ENCODE measurements at places on chromosomes 7 and 10. TPM values are rescaled to one million over a fixed set of nuclear protein-coding genes. Genes with fewer than 3 reads are reported as not detected.

DNA sequence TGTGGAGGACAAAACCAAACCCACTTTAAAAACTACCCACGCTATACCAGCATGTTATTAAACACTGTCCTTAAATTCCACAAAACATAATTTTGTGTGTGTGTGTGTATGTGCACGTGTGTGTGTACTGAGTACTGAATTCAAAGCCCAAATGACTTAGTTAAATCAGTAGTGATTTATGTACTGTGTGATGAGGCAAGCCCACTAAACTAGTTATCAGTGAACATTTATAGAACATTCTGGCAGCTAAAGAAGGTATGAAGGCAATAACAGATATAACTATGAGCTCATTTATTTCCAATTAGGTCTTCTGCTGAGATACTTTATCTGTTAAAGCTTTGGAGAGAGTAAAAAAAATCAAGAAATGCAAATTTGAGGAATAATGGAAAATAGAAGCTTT lies 115.1 kb downstream of the CPED1 start:
- no peak for DNase-seq

- DNase-seq, result peak; percentile 54
Observed at GRCh38 chr10:119526621-119527592, 15.6 kb downstream of the RGS10 start.

DNA sequence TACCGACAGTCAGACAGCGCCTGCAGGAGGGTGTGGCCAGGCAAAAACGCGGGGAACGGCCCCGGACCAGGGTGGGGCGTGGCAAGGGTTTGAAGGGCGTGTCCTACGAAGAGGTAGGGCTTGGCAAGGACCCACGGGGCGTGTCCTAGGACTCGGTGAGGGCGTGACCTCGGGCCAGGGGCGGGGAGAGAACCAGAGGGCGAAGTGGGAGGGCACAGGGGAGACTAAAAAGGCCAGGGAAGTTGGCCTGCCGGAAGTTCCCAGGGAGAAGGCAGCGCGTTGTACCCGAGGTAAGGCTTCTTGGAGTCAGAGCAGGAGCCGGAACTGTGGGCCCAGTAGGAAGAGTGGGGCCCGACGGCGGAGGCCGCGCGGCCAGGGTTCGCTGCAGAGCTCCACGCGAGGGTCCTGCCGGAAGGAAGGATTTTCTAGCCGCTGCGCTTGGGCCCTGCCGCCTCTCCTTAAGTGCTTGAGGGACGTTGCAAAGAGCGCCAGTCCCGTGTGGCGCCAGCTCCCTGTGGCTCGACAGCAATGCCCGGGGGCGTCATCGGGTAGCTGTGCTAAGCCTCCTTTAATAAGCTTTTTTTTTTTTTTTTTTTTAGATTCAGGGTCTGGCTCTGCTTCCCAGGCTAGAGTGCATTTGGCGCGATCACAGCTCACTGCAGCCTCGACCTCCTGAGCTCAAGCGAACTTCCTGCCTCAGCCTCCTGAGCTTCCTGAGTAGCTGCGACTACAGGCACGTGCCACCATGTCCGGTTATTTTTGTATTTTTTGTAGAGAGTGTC lies at the start of gene PTER:
Gene PTER, plus strand, starts transcription at position 253 of the 782 bp plus-strand sequence. CDS start 47,375 bp downstream, outside the sequence.
- DNase-seq, result peak; percentile 99

Gene NUDT5
- 36.9 TPM for polyA plus RNA-seq

Data from spleen (tissue), 13 donors.